ENCODE measurements at places on chromosomes 2 and 18.

DNA sequence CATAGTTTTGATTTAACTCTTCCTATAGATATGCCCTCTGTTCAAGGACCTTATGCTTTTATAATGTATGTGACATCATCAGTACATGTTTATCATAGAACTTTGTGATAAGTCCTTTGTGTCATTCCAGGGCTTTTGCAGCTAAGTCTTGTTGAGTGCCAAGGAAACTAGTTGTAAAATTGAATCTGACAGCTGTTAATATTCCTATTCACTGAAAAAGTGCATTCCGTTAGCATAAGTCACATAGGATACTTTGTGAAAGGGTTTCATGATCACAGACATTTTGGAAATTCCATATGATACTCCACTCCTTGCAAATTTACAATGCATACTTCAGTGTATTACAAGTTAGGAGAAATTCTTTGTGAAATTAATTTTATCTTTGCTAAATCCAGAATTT lies 503.4 kb downstream of the CCDC85A start:
- no peak for DNase-seq

DNA sequence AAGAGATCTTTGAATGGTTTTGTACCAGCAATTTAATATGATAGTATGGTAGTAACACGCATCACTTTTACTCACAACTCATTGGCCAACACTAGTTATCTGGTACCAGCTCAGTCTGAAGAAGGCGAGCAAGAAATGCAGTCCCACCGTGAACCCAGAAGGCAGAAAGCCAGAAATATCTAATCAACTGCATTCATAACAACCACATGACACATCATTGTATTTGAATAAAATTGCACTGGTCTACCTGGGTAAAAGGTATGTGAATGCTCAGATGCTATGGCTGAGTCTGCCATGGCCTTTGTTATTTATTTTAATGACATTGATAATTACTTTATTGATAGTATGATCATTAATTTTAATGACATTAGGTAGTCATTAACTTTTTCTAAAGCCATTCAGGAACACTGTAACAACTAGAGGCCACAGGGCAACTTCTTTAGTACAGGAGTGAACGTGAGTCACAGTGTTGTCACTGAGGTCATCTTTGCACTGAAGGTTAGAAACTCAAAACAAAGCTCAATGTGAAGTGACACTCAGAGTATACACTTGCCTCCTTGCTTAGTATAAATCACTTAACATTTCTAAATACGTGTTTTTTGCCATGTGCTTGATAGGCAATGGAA lies 475.6 kb upstream of the TNP1 start:
- no peak for DNase-seq

DNA sequence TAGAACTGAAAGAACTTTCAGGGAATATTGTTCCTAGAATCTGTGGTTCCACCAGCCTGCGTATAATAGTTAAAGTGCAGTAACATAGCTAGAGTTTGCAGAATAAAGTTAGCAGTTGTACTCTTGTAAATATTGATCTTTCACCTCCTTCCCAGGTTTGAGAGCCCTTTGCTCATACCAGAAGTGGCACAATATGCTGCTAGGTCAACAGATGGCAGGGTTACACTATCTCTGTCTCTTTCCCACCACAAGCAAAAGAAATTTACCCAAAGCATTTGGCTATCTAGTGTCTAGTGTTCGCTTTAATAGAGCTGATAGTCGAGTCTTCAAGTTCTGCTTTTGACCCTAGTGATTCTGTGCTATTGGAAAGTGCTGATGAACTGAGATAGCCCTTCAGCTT lies 119.0 kb upstream of the KLHL14 start:
- DNase-seq, result no peak

GRCh38 chr2:98908931-98909316 lies 27.1 kb downstream of the CRACDL start:
- DNase-seq, result no peak

- DNase-seq, result no peak
These were observed 666.8 kb downstream of the NR4A2 start for GRCh38 chr2:155665704-155666103.

DNA sequence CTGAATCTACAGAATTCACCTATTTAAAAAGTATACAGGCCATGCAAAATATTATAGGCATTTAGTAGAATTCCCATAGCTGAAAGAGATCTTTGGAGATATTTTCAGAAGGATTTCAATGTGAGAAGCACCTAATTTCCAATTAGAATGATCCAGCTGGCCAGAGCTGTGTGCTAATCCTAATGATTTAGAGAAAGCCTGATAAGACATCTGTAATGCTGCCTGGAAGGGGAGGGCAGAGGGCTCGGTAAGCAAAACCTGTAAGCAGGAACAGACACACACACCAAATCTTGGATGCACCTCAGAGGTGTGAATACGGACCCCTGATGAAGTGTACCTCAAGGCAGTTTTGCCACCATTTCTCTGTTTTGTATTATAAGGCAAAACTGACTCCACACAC lies 14.0 kb downstream of the SERTAD2 start:
- DNase-seq, result no peak

DNA sequence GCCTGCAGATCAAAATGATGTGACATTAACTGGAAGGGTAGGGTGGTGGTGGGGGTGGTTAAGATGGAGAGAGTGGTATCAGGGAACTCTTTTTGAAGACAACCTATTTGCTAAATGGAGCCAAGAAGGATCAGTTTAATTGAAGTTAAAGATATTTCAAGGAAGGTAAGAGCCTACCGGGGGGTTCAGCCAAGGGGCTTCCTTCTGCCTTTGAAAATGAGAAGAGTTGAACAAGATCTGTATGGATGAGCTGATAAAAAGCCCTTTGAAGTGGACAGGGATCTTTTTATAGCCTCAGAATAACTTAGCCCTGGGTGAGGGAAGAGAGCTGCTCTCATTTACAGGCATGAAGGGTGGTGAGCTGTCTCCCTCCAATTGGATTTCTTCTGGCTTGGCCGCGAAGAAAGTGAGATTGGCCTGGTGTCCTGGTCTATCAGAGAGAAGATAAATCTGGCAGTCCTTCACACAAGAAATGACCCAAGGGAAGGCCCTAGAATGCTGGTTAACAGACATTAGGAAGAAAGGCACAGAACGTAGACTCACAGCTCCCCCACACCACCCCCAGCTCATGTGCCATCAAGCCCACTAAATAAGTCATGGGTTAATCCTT lies 439.8 kb downstream of the TNS1 start:
- no peak for DNase-seq

GRCh38 chr2:235414422-235414821 lies 79.4 kb upstream of the AGAP1 start:
- no peak for DNase-seq

DNA sequence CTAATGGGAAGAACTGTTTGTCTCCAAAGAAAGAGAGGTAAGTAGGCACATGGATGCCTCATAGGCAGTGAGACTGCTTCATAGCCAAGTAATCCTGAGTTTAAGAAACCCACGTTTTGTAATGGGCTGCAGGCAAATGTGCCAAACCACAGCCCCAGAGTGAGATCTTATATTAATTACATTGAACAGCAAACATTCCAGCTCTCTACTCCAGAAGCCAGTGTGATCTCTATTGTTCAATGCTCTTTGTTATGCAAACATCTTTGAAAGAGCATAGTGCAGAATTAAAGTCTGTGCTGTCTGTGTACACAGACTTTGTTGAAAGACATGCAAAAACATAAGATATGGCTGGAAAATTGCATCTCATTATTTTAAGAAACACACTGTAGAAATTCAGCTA lies 720.8 kb upstream of the REG3G start:
- no peak for DNase-seq

DNA sequence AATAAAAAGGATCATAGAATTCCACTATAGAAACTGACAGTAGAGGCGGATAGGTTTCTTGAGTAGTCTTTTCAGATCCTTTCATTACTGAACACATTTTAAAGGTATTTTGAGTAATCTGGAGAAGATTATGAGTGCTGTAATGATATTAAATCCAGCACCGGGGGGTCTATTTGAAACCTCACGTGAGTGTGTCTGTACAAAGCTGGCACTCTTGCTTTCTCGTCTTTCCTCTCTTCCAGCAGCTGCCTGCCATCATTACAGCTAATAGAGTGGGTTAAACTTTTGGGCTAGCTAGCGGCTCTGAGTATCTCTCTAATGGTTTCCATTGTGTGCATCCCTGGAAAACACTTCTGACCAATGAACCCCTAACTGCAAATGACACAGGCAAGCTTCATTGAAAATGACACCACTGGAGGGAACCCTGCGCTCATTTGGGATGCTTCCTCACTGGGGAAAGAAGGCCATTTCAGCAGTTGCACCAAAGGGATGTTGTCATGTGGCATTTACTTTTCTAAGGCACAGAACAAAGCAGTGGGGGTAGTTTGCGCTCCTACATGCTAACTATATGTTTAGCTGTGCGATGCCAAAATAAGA lies 101.0 kb downstream of the HRH4 start:
- DNase-seq, result no peak

DNA sequence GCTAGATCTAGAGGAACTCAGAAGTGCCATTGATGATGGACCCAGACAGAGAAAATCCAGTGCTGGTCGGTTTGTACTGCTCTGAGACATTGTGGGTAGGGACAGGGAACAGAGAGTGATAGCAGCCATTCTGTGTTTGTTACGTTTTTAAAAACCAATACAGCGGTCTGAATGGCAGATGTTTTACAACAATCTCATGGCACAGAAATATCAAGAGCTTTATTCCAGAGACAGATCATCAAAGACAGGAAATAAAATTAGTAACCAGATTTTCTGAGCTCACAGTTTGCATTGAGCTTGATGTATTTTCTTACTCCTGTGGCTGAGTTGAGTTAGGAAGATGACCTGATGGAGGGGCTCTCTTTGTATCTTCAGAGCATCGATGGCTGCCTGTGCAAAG lies 114.9 kb upstream of the BCL2L11 start:
- DNase-seq, result no peak
